ENCODE measurements at places on chromosomes 2 and 18.

- no peak for DNase-seq
Observed at GRCh38 chr2:221596192-221596591, 24.1 kb upstream of the EPHA4 start.

GRCh38 chr18:73976433-73976832, 171.2 kb downstream of the FBXO15 start:
- DNase-seq = no peak

DNA sequence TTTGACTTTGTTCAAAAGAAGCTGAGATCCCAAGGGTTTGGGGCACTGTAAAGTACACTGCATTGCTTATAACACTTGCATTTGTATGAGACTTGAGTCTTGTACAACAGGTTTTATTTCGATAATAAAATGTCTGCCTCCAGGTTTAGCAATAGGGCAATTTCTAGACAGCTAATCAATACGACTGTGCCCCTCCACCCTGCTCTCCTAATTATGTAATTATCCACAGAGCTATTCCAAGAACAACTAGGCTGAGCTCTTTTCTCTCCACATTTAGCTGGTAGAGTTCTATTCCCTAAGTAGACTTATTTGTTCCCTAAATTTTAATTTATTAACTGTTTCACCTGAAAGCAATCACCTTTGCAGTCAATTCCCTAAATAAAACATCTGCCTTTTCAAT, 52.9 kb upstream of the LINC00305 start:
- no peak for DNase-seq

DNA sequence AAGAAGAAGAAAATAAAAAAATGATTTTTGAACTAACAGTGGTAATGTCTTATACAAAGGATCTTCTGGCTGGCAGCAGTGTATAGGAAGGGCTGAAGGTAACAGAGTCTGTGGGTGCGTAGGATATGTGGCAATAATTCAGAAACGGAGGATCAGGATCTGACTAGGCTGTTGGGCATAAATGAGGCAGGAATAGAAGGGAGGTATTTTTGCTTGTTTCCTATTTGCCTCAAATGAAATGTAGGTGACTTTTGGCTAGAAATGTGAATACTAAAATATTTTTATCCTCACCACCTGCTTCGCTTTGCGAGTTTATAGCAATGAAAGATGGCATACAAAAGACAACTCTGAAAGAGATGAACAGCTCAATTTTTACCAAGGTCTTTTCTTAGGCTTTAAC, 1086.1 kb upstream of the CELF4 start:
- no peak for DNase-seq

- DNase-seq = no peak
Observed at GRCh38 chr2:183541766-183542165, 417.5 kb downstream of the NUP35 start.

All from GM13977 (cell line).